ENCODE measurements at places on chromosomes 16 and 17.
A peak's percentile ranks its signal among the peaks of the same experiment; 100 is the strongest.

GRCh38 chr17:56320443-56320842 lies 167.2 kb downstream of the ANKFN1 start:
- no peak for DNase-seq

- no peak for DNase-seq
Measured at GRCh38 chr16:51815523-51815922, 664.5 kb upstream of the SALL1 start.

DNA sequence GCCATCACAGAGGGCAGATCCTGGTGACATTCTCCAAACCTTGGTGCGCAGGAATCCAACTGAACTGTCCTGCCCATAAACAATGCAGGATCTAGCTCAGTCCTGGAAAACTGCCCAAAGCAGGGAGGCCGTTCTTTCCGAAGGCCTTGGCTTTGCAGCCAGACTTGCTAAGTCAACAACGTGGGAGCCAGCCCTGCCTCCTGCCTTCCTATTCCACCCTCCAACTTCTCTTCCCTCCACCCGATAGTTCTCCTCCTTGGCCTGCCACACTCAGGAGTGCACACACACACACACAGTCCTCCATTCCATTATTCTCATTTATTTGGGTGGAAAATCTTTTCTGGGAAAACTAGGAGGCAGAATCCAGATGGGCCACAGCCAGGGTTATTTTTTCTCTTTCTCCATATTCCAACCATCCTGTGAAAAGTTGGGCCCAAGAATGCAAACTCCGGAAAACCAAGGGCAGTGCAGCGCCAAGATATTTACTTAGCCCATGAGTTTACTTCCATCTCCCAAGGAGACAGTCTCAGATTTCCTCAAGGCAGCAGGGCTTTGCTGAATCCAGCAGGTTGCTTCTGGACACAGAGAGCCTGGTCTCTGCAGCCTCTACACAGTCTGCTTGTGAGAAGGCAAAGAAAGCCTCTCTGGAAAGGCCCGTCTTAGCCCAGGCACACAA lies 15.8 kb downstream of the COPRS start:
- DNase-seq, result no peak

DNA sequence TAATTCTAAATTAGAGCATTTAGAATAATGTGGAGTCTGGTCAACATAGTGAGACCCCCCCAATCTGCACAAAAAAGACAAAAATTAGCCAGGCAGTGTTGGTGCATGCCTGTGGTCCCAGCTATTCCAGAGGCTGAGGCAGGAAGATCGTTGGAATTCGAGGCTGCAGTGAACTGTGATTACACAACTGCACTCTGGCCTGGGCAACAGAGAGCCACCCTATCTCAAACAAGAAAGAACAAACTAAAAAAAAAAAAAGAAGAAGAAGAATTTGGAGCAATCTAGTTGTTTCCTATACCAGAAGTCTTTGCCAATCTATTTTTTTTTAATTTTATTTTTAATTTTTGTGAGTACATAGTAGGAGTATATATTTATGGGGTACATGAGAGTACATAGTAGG lies 6.0 kb downstream of the CETP start:
- DNase-seq, result no peak

DNA sequence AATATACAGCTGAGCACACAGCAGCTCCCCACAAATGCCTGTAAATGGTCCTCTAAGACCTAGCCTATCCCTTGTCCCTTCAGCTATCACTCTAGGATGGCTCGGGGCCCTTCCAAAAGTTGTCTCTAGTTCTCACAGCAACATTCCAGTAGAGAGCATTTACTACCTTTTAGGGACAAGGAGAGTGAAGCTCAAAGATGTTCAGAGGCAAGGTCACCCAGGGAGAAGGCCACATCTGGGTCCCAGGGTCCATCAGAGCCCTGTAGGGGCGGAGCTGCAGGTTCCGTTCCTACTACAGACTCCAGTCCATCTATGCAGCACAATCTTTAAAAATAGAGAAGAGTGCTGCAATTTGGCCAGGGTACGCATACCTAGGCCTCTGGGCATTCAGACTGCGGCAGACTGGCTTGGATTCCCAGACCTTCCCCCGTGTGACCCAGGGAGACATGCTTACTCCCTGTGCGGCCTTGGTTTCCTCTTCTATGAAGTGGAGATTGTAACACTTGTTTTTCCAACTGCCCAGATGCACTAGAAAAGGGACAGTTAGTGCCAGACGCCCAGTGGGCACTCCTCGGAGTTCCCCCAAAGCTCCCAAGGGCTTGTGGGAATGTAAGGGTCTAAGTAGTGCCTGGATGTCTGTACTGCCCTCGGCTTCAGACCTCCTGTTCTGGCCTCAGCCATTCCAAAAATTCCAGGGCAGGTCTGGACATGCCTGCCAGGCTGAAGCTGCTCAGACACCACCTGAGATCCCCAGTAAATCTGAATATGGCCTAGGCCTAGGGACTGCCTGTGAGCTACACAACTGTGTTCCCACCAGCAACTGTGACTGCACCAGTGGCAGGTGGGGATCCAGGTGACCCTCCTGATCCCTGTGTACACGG lies 2.5 kb downstream of the SLC12A4 start:
- DNase-seq, result peak; percentile 64

GRCh38 chr16:55439101-55439690 lies 39.8 kb upstream of the MMP2 start:
- no peak for DNase-seq

DNA sequence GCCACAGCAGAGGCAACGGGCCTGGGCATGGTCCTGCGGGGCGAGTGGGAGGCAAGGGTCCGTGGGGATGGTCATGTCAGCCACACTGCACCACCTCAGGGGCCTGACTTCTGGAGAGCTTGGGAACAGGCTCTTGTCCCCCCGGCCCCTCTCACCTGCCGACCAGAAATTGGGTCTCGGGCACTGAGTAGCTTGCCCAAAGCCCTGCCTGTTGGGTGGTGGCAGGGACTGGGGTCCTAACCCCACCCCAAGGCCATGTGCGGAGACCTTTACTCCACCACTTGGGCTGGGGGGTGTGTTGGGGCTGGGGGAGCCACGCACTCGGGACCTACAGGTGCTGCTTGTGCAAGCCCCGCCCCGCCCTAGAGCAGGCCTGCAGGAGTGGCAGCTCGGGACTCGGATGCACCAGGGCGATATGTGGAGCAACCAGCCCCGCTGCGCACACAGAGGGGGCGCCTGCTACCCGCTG lies 24.2 kb upstream of the CHMP6 start:
- no peak for DNase-seq

GRCh38 chr17:81911277-81911961 lies at the start of gene PCYT2:
Gene PCYT2 (minus strand): TSS chr17:81911399. CDS start chr17:81911355, 44 bp downstream.
- DNase-seq, result no peak

DNA sequence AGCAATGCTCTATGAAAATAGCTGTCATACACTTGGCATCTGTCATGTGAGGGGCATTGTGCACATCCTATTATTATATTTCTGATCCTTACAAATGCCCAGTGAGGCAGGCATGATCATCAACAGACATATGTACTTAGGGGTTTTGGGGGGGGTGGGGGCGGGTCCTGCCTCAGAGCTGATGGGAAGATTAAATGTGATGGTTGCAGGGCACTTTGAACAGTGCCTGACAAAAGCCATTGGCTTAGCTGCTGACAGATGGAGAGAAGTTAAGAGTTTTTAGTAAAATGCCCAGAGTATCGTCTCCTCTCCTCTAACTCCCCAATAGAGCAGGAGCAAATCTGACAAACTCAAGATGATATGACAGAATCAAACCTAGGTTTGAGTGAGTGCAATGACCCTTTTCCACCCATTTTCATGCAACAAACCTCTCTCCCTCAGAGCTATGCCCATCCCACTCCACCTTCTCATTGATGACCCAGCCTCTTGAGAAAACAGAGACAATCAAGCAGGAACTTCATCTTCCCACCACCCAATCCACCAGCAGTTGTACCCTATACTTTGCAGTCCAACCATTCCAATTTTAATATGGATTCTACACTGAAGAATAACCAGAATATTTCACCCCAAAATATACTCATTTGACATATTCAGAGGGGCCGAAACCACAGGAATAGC lies 4.8 kb downstream of the KLHL11 start:
- no peak for DNase-seq

DNA sequence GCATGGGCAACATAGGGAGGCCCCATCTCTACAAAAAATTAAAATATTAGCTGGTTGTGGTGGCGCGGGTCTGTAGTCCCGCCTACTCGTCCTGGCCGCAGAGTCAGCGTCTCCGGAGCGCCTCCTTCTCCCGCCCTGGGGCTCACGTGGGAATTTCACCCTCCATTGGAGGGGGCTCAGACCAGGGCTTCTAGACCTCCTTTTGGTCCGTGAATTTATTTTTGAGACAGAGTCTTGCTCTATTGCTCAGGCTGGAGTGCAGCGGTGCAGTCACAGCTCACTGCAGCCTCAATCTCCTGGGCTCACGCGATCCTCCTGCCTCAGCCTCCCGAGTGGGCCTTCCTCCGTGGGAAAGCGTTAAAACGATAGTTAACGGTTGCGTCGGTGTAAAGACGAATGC lies 394 bp upstream of the NME4 start:
- no peak for DNase-seq

GRCh38 chr17:75980188-75981018 lies 1.4 kb downstream of the TEN1 start:
- no peak for DNase-seq

- DNase-seq, result peak; percentile 94
Measured at GRCh38 chr16:55663765-55664677, 8.2 kb downstream of the SLC6A2 start.

- no peak for DNase-seq
Measured at GRCh38 chr16:31043352-31043751, 10.0 kb downstream of the STX4 start.

DNA sequence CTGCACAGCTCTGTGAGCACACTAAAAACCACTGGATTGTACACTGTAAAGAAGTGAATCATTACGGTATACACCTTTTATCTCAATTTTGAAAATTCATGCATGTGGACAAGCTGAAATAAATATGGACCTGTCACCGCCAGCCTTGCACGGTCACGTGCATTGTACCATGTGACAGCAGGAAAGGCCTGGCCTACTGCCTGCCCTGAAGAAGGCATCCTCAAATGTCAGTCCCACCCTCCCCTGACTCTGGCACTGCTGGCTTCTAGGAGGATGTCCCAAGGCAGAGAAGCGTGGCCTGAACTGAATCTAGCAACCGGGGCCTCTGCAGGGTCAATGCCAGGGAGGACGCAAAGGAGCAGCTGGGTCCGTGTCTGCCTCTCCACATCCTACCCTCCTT lies 34.6 kb downstream of the SLC38A8 start:
- no peak for DNase-seq

DNA sequence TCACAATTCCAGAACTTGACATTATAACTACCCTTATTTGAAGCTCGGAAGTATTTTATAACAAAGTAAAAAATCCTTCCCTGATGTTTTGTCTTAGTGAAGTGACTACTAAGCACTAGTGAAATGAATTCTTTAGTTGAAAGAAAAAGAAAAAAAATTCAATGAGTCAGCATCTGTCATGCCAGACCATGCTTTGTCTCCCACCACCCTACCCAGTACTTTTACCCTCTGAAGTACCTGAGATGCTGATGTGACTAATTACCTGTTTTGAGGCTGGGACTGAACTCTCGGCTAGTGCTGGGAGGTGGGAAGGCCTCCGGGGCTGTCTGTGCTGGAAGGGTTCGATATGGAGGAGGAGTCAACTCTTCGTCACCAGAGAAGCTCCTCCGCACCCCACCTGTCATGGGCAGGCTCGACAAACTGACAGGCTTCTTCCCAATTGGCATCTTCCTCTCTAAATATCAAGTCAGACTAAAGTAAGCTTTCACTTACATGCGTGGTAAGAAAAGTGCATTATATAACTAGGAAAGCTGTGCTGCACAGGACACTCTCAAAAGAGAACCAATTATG lies 19.6 kb downstream of the NME2 start:
- no peak for DNase-seq

DNA sequence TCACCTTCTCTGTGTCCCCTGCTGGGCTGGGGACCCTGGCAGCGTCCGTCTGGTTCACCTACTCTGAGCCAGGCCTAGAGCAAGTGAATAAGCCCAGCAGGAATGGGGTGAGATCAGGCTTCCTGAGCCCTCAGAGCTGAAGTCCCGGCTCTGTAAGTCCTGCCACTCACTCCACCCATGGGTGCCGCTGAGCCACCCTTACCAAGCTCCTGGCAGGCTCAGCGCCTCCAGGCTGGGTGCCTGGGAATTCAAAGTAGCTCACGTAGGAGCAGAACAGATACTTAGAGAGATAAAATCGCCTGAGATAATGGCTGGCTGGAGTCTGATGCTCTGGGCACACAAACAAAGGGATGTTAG lies 9.8 kb upstream of the LASP1NB start:
- no peak for DNase-seq

GRCh38 chr16:13397126-13397525 lies 495.7 kb downstream of the SHISA9 start:
- DNase-seq, result no peak

DNA sequence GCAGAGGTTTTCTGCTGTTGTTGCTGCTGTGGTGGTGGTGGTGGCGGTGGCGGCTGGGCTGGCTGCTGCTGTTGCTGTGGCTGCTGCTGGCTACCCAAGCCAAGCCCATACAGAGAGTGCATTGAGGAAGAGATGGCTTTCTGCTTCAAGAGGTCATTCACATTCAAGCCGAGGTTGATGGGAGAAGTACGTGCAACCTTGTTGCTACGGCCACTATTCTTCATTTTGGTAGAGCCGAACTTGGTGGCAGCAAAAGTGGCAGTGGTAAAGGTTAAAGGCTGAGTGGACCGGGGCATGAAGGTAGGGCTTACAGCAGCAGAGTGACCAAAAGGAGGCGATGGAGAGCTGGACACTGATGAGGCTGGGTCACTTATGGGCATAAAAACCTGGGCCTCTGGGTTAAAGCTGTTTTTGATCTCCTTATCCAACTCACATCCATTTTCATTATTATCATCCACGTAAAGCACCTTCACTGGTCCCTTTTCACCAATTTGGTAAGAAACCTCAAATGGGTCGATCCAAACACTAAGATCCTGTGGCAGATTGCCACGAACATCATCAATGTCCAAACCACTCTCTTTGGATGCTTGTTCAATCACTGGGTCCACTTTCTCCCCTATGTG lies 2.8 kb downstream of the TOB1 start:
- DNase-seq, result no peak

DNA sequence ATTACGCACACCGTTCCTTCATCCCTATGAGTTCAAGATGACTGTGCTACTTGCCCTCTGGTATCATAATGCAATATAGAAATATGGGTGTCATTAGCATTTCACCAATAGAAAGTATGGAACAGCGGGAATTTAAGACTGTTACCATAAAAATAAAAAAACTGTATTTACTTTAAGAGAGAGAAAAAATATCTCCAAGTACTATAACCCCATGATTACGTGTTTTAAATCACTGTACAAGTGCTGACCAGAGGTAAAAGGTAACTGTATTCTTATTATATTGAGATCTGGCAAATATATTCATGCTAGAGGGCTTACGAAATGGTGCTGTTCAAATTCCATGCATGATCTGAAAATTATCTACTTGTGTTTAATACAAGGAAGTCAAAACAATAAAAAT lies 5.2 kb downstream of the SDR42E1 start:
- no peak for DNase-seq
